ENCODE measurements at places on chromosomes 1 and 21.

DNA sequence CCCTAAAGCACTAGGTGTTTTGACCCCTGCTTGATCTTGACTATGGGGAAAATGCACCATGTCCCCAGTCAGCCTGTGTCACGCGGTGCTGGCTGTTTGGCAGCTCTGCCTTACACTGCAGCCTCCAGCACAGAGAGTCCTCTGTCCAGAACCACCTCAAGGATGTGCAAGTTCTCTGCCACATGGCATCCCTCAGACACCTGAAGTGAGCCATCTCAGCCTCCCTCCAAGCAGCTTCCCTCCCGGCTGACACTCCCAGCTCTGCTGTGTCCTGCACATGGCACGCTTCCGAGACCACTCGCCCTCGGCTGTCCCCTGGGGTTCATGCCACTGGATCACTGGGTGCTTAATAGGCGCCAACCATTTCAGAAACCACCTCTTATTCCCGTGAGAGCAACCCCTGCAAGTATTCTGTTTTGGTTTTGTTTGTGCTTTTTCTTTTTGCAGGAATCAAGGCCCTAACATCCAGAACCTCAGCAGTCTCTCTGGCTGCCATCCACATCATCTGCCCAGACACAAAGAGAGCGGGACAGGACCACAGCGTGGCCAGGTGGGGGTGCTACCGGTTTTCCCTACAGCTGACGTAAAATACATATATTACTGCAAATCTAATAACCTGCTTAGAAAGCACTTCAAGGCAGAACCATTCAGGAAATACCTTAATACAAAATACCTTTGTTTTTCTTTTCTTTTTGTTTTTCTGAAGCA lies 45.7 kb downstream of the CAPZB start:
- no peak for DNase-seq

DNA sequence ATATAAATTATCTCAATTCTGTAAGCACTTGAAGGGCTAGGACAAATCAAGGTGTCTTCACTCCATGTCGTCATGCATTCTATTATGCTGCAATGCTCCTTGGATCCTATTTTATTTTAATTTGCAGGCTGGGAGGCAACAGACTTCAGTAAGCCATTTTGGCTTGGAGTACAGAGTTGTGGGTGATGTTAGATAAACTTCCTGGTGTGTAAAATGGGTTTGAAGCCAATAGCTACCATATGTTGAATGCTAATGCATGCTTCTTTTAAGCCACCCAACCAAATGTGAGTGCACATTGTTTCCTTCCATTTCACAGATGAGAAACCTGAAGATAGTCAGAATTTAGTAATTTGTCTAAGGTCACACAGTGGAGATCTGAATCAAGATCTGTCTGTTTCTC lies 482.8 kb downstream of the DISC1 start:
- DNase-seq: no peak

- DNase-seq: no peak
Measured at GRCh38 chr1:79530055-79530454, 523.5 kb upstream of the ADGRL4 start.

DNA sequence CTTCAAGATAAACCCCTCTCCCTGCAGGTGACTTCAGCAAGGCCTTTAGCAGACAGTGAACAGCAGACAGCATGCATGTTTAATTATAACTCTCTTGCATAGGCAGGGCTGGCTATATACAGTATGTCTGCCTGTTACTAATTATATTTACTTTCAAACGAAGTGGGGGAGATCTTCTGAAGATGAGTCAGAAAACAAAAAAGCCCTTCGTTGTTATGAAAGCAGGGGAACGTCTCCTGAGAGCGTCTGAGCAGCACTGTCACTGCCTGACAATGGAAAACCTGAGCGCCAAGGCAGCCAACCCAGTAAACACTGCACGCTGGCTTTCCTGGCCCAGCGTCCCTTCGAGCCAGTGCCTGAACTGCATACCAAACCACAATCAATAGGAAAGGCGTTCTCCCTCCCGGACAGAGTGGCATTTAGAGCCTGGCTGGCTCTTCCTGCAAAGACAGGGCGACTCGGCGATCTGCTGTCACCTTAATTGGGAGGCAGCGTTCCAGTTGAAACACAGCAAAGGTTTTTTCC lies 54.1 kb downstream of the TOMM20 start:
- no peak for DNase-seq

- no peak for DNase-seq
Measured at GRCh38 chr1:218521414-218522169, 176.5 kb downstream of the TGFB2 start.

DNA sequence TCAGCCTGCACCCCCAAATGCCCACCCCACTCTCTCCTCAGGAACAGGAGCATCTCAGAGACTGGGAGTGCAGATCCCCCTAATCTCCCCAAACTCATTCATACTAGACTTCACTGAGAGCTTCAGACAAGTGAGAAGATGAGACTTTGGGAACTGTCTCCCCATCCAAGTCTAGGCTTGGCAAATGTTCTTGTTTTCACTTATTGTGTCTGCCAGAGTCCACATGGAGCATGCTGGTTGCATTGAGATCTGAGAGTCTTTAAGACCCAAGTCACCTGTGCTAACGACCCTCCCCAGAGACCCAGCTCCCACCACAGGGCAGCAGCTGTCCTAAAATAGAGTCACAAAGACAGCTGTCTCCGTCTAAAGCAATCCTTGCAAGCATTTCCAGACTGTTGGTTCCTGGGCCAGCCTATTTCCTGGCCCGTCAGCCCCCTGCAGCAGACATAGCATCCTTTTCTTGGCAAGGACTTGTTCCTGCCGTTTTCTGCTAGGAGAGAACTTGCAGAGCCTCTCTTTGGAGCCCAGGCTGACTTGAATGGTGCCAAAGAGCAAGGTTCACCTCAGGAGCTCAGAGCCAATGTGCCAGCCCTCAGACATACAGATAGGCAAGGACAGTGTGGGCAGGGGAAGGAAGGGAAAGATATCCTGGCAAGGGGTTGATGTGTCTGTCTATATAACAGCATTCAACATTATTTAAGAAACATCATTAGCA lies 1.9 kb upstream of the CNTN2 start:
- no peak for DNase-seq

DNA sequence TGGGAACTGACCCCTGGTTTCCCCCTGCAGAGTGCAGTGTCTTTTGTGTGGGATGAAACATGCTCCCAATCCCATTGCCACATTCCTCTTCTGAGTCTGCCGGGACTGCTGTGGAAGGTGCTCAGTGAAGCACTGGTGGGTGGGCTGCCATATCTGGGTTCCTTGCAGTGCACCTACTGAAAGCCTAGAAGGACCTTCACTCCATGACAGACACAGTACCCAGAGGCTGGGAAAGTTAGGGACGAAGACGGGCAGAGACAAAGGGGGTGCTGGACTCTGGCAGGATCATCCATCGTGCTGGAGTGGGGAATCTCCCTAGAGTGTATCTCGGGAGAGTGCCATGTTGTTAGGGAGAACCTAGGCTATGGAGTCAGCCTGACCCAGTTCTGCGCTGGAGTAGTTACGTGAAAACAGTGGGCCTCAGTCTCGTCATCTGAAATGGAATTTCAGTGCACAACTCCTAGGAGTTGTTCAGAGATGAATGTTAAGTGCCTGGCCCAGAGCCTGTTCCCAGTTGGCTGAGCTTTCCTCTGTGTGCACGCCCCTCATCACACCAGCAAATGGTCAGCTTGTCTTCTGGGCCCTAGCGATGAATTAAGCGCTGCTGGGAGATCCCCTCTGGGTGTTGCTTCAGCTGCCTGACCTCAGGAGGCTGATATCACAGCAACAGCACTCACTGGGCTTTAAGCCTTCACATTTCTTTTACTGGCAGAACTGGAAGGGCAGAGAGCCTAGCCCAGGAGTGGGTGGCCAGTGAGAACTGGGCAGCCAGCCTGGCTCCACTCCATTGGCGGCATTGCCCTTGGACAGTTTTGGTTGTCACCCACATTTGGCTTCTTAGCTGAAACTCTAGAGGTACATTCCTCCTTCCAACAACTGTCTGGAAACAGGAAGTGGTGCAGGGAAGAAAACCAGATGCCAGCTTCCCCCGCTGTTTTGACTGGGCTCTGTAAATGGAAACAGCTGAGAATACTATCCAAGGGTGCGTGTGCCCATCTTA lies 479.8 kb upstream of the VAMP3 start:
- no peak for DNase-seq

- DNase-seq: no peak
Measured at GRCh38 chr1:23574265-23574754, 15.0 kb upstream of the ID3 start.

- peak; percentile 85 for DNase-seq
Measured at GRCh38 chr1:173190101-173190936, 16.8 kb downstream of the TNFSF4 start.

DNA sequence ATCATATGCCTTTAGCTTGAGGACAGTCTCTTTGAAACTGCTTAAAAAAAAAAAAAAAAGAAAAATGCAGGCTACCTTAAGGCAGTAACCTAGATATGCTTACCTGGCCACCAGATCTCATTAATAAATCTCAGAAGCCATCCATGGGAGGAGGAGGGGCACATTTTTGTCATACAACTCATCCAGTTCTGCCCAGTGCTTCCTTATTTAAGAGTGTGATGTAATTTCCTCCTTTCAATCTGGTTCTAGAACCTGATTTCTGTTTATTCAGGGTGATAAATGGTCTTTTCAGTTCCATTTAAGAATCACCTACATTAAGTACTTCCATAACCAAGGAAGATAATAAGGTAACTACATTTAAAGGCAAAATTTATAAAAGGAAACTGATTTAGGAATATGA lies 6.1 kb downstream of the ERRFI1 start:
- DNase-seq: no peak

GRCh38 chr1:85894651-85895050 lies 186.4 kb upstream of the ZNHIT6 start:
- no peak for DNase-seq

- DNase-seq: no peak
Measured at GRCh38 chr1:208324005-208324404, 79.8 kb upstream of the PLXNA2 start.

GRCh38 chr1:152347116-152347728 lies 12.6 kb downstream of the FLG2 start:
- no peak for DNase-seq

DNA sequence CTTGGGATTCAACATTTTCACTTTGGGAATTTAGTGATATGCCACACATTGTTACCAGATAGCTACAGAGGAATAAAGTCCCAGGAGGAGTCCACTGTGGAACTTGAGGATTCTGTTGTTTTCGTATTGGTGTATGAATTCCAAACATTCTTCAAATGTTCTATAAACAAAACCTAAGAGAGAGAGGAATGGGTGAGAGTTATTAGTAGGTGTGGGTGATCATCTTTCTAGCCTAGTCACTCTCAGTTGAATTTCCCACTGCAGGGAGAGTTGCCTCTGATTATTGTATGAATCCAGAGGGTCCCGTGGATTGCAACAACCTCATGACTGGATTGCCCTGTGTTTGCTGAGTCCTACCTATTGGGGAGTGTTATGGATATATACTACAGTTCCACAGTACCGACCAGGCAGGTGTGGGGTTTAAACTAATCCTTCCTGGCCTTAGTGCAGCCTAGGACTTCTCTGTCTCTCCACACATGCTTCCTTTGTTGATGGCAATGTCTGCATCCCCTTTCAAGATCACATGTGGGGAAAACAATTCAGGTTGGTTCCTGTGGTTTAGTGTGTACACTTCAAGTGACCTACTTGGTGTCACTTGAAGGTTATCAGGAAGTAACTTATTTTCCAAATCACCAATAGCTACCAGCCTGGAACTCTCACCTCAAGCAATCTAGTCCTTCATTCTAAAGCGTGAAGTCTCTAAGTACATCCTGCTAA lies 91.8 kb downstream of the ADCY10 start:
- DNase-seq: no peak

- no peak for DNase-seq
Measured at GRCh38 chr1:217431395-217431794, 199.5 kb downstream of the GPATCH2 start.

GRCh38 chr1:222539951-222540597 lies 7.8 kb downstream of the HHIPL2 start:
- no peak for DNase-seq

DNA sequence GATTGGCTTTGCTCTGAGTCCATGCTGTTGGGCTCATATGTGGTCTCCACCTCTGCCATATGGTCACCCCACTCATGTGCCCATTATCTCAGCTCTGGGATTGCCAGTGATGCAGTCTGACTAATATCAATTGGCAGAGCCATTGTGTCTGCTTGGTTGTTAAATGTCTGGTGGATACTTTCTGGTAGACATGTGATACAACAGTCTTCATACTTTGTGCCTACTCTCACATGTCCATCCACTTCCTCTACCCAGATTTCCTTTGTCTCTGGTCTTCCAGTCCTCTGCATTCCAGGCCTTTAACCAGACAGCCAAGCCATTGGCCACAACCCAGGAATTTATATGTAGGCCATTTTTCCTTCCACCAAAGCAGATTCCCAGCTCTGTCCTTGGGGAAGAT lies 30.8 kb upstream of the DIPK1A start:
- no peak for DNase-seq

DNA sequence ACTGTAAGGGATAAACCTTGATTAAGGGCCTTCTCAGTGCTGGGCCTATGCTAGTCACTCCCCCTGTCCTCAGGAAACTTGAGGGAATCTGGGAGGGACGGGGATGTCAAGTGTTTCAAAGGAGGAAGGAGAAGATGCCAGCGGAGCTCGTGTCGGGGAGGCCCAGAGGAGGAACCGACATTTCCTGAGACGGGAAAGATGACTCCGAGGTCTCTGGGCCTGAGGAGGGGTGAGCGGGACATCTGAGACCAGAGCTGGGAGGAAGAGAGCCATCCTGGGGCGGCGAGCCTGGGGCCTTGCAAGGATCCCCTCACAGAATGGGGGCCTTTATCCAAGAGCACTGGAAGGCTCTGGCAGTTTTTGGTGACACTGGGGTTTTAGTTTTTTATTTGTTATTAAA lies 10.4 kb downstream of the SLC66A1 start:
- DNase-seq: no peak

DNA sequence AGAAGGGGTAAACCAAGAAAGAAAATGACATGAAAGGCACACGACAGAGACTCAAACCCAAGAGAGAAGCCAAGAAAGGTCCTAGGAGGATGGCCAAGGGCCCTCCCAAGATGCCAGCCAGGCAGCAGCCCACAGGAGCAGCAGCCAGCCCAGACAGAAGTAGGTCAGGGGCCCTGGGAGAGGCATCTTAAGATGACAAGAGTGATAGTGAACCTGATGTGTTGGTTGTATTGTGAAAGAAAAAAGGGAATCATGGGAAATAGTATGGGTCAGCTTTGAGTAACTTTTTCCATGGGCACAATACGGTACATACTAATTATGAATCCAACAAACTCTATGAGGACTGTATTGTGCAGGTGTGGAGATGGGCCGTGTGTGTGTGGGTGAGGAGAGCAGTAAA lies 3.3 kb downstream of the CCSAP start:
- DNase-seq: no peak

DNA sequence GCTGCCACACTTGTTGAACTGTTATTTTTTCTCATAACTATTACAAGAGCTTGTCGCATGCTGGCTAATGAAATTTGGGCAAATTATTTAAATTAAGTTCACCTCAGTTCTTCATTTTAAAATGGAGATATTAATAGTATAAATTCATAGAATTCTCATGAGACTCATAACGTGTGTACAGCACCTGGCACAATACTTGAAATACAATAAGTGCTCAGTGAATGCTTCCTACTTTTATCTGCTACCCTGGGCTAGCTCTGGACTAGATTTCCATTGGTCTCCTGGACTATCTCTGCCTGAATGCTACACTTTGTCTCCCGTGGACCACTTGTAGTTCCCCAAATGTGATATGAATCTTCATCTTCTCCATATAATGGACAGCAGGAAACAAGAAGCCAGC lies 919 bp downstream of the SLAMF6 start:
- no peak for DNase-seq

Data from RWPE2 (cell line).